ENCODE measurements at places on chromosomes 13 and 19.

DNA sequence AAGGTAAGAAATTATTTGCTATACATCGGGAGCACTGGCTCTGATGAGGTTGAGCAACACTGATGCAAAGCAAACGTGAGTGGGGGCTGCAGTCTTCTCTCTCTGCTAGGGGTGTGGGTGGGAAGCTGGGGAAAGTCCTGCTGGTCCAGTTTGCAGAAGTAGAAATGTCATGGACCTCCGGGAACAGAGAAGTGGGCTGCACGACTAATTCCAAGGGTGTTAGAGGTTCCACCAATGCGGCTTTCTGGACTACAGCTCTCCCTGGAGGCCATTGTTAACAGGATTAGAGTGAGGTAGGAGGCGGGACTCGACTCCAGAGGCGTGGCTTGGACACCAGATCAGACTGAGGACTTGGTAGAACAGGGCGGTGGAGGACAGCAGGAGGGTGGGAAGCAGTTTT, 5.7 kb upstream of the FBXO27 start:
- DNase-seq = peak; percentile 30

GRCh38 chr19:4256563-4256962, 9.7 kb downstream of the YJU2 start:
- no peak for DNase-seq

DNA sequence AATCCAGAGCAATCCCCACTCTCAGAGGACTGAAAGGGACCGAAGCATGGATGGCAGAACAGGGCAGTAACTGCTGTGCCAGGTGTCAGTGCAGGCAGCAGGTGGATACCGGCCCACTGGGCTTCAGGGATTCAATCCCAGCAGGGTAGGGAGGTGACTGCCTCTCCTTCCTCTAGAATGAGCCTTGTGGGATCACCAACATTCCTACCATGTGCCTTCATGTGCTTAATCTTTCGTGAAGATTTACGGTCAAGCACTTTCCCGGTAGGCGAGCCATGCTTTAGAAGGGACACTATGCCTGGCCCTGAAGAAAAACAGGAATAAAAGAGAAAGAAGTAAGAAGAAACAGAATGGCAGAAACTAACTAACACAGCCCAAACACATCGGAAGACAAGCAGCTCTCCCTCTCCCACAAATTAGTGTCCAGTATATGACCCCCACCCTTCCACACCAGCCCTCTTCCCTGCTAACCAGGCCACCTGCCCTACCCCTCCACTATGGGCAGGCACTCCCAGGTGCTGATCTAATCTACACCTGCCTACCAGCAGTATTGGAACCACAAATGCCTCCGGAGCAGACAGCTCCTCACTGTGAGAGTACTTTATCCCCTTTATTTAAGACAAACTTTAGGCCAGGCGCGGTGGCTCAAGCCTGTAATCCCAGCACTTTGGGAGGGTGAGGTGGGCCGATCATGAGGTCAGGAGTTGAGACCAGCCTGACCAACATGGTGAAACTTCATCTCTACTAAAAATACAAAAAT, 162.5 kb downstream of the NUFIP1 start:
- no peak for DNase-seq

- DNase-seq = peak; percentile 57
Measured at GRCh38 chr19:33293255-33294057, 8.9 kb downstream of the CEBPA start.

GRCh38 chr13:93309886-93310523, 83.4 kb downstream of the GPC6 start:
- DNase-seq = no peak

DNA sequence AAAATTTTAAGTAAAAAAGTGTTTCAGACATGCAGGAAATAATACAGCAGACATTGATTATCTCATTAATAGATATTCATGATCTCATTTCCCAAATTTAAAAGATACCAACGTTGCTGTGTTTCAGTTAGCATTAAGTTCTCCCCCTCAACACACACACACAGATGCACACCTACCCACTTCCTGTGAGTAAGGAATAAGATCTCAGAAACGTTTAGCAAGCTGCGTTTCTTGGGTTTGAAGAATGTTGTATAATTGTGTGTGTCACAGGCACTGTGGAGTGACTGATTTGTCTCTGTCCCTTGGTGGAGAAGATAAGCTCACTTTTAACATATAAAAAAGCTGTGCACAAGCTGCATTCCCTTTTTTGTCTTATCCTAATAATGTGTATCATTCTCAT, 196.8 kb downstream of the PDS5B start:
- DNase-seq = no peak

DNA sequence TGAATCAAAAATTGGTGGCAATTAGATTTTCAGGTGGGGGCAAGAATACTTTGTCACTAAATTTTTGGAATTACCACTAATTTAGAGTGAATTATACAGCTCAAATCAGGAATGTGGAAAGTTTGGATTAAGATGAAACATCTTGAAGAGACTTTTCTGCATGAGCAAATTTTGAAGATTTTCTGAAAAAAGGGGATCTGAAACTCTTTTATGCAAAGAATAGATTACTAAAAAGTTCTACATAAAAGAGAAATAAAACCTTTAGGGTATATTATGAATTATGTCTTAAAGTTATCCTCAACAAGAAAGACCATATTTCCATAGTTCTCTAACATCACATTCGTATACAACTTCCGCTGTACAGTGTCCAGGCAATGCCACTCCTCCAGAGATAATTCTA, 36.7 kb downstream of the ZNF93 start:
- no peak for DNase-seq

- DNase-seq = no peak
Measured at GRCh38 chr19:41866284-41866683, 6.2 kb downstream of the RPS19 start.

GRCh38 chr13:85528491-85529217, 270.6 kb downstream of the SLITRK6 start:
- peak; percentile 86 for DNase-seq

GRCh38 chr13:72259528-72259927, 392.5 kb upstream of the DACH1 start:
- DNase-seq = no peak

DNA sequence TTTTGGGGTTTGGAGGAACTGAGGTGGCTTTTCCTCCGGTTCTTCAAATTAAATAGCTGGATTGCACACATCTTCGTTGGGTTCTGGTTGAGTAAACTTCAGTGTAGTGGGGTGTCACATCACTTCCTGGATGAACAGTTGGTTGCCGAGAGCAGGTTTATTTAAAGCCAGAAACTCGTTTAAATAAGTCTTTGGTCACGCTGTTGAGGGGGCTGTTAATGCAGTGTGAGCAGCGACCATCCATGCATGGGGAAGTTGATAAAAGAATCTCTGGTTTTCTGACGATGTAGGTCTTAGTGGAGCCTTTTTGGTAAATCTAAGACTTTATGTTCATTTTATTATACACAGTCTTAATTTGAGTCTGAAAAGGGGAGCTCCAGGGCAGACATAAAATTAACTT, 351.2 kb upstream of the ARGLU1 start:
- DNase-seq = no peak

GRCh38 chr13:24564881-24565280, 52.3 kb upstream of the PARP4 start:
- DNase-seq = no peak

DNA sequence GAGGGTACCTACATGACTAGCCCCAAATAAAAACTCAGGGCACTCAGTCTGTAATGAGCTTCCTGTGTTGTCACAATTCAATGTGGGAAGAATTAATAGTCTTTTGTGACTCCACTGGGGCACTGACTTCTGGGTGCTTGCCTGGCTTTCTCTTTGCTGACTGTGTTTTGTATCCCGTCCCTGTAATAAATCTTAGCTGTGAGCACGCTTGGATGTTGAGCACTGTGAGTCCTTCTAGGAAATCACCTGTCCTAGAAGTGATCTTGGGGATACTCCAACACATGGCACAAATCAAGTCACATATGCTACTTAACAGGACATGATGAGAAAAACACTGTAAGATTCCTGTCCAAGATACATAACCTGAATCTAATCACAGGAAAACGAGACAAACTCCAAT, 83.0 kb downstream of the USP12 start:
- no peak for DNase-seq

- DNase-seq = no peak
Measured at GRCh38 chr19:44824761-44825160, 15.9 kb downstream of the BCAM start.
